ENCODE measurements at places on chromosomes 7 and 10.
A peak's percentile ranks its signal among the peaks of the same experiment; 100 is the strongest.

DNA sequence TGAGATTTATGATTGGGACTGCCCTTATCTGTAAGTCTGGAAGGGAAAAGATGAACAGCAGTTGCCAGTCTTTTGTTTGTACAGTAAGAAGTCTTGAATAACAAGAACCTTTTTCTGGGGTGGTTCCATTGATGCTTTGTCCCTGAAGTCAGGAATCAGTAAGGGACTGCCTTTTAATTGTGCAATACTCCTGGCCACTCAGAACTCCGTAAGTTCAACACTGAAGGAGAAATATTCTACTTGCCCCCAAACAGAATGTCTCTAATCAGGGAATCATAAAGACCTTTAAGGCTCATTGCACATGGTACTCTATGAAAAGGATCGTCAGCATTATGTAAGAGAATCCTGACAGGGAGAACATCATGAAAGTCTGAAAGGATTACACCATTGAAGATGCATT lies 361.4 kb downstream of the EXOC4 start:
- no peak overlapping the region for H3K27ac ChIP-seq
- DNase-seq = no peak
- H3K36me3 ChIP-seq = no peaks in the 10 kb centered on the region
- no peaks in the 10 kb centered on the region for H3K4me1 ChIP-seq
- no peaks in the 10 kb centered on the region for H3K27me3 ChIP-seq

GRCh38 chr7:56007891-56008290 lies 43.4 kb downstream of the PSPH start:
- no peak overlapping the region for H3K27ac ChIP-seq
- peaks cover 4% of the 10 kb centered on the region for H3K36me3 ChIP-seq
- H3K4me1 ChIP-seq = peaks cover 2% of the 10 kb centered on the region
- H3K27me3 ChIP-seq = no peaks in the 10 kb centered on the region
- no peak for DNase-seq

- H3K4me3 ChIP-seq = no peak overlapping the region
- H3K36me3 ChIP-seq = peaks cover 5% of the 10 kb centered on the region
- DNase-seq = peak; percentile 58
- H3K27ac ChIP-seq = no peak overlapping the region
- peaks cover 5% of the 10 kb centered on the region for H3K4me1 ChIP-seq
Observed at GRCh38 chr7:45001138-45001694, 1.2 kb downstream of the CCM2 start.

DNA sequence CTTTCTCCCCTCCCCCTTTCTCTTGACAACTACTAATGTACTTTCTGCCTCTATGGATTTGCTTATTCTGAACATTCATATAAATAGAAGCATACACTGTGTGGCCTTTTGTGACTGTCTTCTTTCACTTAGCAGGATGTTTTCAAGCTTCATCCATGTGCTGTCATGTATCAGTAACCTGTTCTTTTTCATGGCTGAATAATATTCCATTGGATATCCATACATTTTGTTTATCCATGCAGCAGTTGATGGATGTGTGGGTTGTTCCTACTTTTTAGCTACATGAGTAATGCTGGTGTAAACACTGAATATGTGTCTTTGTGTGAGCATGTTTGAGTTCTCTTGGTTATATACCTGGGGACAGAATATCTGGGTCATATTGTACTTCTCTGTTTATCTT lies 107.6 kb downstream of the TRRAP start:
- H3K36me3 ChIP-seq = peaks cover 39% of the 10 kb centered on the region
- H3K4me1 ChIP-seq = no peaks in the 10 kb centered on the region
- H3K4me3 ChIP-seq = no peak overlapping the region
- no peak for DNase-seq

DNA sequence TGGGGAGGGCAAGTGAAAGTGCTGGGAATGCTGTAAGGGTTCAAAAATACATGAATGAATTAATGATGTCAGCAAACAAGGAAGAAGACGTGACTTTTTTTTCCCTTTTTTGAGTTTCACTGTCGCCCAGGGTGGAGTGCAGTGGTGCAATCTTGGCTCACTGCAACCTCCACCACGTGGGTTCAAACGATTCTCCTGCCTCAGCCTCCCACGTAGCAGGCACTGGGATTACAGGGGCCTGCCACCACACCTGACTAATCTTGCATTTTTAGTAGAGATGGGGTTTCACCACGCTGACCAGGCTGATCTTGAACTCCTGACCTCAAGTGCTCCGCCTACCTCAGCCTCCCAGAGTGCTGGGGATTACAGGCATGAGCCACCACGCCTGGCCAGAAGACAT lies 30.0 kb downstream of the DENND10 start:
- no peaks in the 10 kb centered on the region for H3K4me1 ChIP-seq
- no peaks in the 10 kb centered on the region for H3K27me3 ChIP-seq
- H3K4me3 ChIP-seq = no peak overlapping the region
- H3K36me3 ChIP-seq = peaks cover 40% of the 10 kb centered on the region
- no peak overlapping the region for H3K27ac ChIP-seq

DNA sequence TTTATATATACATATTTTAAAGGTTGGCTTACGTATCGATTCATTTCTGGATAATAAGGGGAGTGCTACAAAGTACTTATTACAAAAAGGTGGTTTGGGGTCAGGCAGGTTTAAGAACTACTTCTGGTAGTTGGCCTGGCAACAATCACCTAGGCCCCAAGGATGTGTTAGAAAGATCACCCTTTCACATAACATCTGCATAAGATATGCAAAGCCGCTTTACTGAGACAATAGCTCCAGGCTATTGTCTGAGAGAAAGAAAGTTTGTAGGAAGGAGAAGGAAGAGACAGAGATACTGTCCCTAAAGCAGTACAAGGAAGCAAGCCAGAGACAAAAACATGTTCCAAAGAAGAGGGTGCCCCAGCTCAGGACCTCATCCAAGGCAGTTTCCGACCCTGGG lies 6.2 kb downstream of the PAXIP1 start:
- no peak overlapping the region for H3K4me3 ChIP-seq
- no peaks in the 10 kb centered on the region for H3K27me3 ChIP-seq
- DNase-seq = peak; percentile 62
- H3K4me1 ChIP-seq = peaks cover 4% of the 10 kb centered on the region

GRCh38 chr7:42262964-42263363 lies 26.0 kb upstream of the GLI3 start:
- H3K27ac ChIP-seq = no peak overlapping the region
- no peaks in the 10 kb centered on the region for H3K36me3 ChIP-seq
- no peak overlapping the region for H3K4me3 ChIP-seq
- H3K27me3 ChIP-seq = no peaks in the 10 kb centered on the region
- H3K4me1 ChIP-seq = no peaks in the 10 kb centered on the region

GRCh38 chr7:1369916-1370657 lies 89.2 kb downstream of the MICALL2 start:
- DNase-seq = no peak
- H3K36me3 ChIP-seq = no peaks in the 10 kb centered on the region
- H3K27me3 ChIP-seq = peaks cover 2% of the 10 kb centered on the region
- peak overlapping the region; percentile 13 for H3K4me3 ChIP-seq
- H3K4me1 ChIP-seq = no peaks in the 10 kb centered on the region
- H3K27ac ChIP-seq = no peak overlapping the region

DNA sequence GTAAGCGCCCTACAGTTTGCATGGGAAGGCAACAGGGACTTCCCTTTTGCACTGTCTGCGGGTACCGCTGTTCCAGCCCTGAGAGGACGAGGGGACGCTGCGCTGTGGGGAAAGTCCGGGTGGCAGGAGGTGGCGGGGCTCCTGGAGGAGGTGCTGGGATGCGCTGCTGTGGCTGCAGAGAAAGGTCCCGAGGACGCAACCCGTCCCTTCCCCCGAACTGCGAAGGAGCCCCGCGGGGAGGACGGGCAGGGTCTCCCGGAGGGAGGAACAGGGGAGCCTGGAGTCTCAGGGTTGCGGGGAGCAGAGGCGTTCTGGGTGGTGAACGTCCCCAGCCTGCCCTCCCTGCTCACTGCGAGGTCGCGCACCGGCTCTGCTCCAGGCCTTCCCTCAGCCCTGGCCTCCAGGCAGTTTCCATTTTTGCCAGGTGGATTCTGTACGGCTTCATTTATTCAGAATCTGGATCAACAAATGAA lies 91.6 kb downstream of the CXCL12 start:
- H3K27me3 ChIP-seq = peaks cover 3% of the 10 kb centered on the region
- H3K27ac ChIP-seq = no peak overlapping the region
- no peak overlapping the region for H3K4me3 ChIP-seq
- H3K4me1 ChIP-seq = peaks cover 5% of the 10 kb centered on the region
- no peaks in the 10 kb centered on the region for H3K36me3 ChIP-seq

Data from trophoblast cell (in vitro differentiated cells and primary cell).